ENCODE measurements at places on chromosomes 3 and 15.

DNA sequence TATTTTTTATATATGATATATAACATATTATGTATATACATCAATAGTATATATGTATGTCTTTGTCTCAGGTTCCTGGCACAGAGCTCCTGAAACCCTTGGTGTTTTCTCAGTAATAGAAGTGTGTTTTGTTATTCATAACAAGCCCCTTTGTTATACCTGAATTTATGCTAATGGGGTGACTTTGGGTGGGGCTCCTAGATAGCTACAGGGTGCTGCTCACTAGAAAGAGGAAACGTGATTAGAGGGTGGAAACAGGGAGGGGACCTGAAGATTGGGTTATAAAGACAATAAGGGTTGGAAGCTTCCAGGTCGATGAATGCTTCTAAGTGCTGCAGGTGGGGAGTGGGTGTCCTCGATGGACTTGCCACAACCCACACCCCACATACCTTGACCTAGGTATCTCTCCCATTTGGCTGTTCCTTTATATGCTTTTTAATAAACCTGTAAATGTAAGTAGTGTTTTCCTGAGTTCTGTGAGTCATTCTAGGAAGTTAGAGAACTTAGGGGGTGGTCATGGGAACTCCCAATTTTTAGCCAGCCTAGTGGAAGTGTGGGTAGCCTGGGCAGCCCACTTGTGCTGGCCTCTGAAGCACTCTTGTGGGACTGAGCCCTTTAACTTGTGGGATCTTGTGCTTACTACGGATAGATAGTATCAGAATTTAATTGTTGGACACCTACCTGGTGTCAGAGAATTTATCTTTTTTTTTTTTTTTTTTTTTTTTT is 36.9 kb upstream of the C15orf39 start:
- H3K4me1 ChIP-seq: peaks cover 11% of the 10 kb centered on the region
- no peaks in the 10 kb centered on the region for H3K36me3 ChIP-seq
- no peak overlapping the region for H3K27ac ChIP-seq
- no peaks in the 10 kb centered on the region for H3K27me3 ChIP-seq

DNA sequence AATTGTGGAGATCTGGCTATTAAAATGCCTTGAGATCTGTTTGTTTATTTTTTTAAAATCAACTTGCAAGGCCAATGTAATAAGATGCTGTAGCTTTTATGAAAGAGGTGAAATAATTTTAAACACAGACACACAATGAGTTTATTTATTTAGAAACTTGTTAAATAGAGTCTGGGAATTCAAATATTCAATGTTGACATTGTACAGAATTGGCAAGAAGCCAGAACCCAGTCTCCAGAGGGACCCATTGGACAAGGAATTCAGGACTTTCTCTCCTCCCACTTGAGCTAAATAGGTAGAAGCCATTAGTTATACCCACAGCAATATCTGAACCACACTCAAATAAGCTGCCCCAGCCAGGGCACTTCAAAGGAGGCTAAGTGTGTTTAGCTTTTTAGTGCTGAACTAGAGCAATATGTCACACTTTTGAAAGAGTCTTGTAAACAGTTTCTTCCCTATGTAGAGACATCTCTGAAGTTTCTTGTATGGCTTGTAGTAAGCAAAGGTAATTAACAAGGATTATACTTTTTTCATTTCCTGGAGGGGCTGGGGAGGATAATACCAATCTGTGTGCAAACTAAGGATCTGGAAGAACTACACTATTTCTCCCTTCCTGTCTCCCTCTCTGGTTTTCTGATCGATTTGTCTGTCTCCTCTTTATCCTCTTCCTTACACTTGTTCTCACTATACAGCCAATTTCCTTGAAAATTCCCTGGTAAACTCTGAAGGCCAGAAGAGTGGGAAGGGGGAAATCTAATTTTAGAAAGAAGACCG is 6.0 kb downstream of the MECOM start:
- DNase-seq: no peak
- no peak overlapping the region for H3K27ac ChIP-seq
- no peak overlapping the region for H3K4me3 ChIP-seq

GRCh38 chr3:32438596-32439344 is 47.1 kb downstream of the CMTM7 start:
- DNase-seq: peak; percentile 61
- H3K4me1 ChIP-seq: peaks cover 86% of the 10 kb centered on the region
- H3K4me3 ChIP-seq: peak overlapping the region; percentile 1
- peak overlapping the region; percentile 89 for H3K27ac ChIP-seq

- no peaks in the 10 kb centered on the region for H3K4me1 ChIP-seq
- no peak overlapping the region for H3K4me3 ChIP-seq
- no peaks in the 10 kb centered on the region for H3K27me3 ChIP-seq
- no peak overlapping the region for H3K27ac ChIP-seq
- H3K36me3 ChIP-seq: no peaks in the 10 kb centered on the region
- DNase-seq: no peak
These were observed 36.2 kb downstream of the LEKR1 start for GRCh38 chr3:156862338-156862737.

- no peak overlapping the region for H3K27ac ChIP-seq
- DNase-seq: no peak
- H3K27me3 ChIP-seq: peaks cover 5% of the 10 kb centered on the region
- H3K4me3 ChIP-seq: no peak overlapping the region
- H3K4me1 ChIP-seq: no peaks in the 10 kb centered on the region
These were observed 139.0 kb upstream of the NECTIN3 start for GRCh38 chr3:110932567-110932966.

DNA sequence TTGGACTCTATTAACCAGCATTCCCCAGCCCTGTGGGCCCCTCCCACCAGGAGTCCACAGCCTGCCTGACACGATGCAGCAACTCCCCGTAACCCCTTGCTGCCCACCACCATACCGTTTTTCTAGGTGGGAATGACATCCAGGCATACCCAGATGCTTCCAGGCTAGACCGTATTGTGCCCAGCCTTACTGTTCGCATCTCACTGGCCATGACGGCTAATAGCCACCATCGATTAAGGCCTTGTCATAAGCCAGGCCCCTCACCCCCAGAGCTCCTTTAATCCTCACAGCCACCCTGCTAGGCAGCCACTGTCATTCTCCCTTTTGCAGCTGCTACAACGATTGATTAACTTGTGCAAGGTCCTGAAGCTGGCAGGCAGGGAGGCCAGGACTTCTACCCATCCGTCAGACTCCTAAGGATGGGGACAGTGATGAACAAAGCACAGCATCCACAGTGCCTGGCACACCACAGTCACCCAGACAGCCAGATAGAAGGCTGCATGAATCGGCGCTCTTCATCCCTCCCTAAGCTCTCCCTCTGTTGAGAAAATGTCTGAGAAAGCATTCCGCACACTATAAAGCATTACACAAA is 60.0 kb upstream of the FLNB start:
- H3K4me3 ChIP-seq: no peak overlapping the region
- no peak overlapping the region for H3K27ac ChIP-seq
- no peaks in the 10 kb centered on the region for H3K27me3 ChIP-seq
- H3K4me1 ChIP-seq: peaks cover 1% of the 10 kb centered on the region

GRCh38 chr3:60752809-60753208 is 498.4 kb downstream of the FHIT start:
- no peak for DNase-seq
- no peak overlapping the region for H3K27ac ChIP-seq
- H3K4me1 ChIP-seq: no peaks in the 10 kb centered on the region
- no peaks in the 10 kb centered on the region for H3K27me3 ChIP-seq
- no peak overlapping the region for H3K4me3 ChIP-seq

GRCh38 chr3:187197335-187197649 is at the start of gene RTP1:
TSS of gene RTP1 (plus strand) at chr3:187197486. CDS start at chr3:187197516, 30 bp downstream.
- DNase-seq: no peak
- H3K27ac ChIP-seq: no peak within 1 kb of the TSS
- no peaks in the 10 kb centered on the region for H3K4me1 ChIP-seq
- H3K4me3 ChIP-seq: no peak within 1 kb of the TSS
- H3K36me3 ChIP-seq: no peaks in the 10 kb centered on the region
- peaks cover 9% of the 10 kb centered on the region for H3K27me3 ChIP-seq

GRCh38 chr3:151423091-151423490 is 37.8 kb downstream of the IGSF10 start:
- no peaks in the 10 kb centered on the region for H3K36me3 ChIP-seq
- H3K4me3 ChIP-seq: no peak overlapping the region
- H3K27ac ChIP-seq: no peak overlapping the region
- no peak for DNase-seq
- H3K4me1 ChIP-seq: no peaks in the 10 kb centered on the region

DNA sequence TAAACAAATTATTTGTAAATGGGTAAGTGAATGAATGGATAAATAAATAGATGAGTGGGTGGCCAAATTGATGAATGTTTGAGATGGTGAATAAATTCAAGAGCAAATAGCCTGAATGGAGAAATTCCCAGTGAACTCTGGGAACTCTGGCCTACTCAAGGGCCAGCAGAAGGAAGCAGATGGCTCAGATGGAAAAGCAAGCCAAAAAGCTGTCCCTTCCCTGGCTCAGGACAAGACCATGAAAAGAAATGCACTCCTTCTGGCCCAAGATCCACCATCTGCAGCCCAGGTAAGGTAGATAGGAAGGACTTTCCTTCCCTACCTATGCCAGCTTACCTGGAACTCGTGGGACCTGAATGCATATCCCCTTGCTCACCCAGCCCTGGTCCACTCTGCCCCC is 37.6 kb upstream of the CLDN18 start:
- H3K4me1 ChIP-seq: no peaks in the 10 kb centered on the region
- no peak for DNase-seq
- H3K27me3 ChIP-seq: peaks cover 16% of the 10 kb centered on the region

DNA sequence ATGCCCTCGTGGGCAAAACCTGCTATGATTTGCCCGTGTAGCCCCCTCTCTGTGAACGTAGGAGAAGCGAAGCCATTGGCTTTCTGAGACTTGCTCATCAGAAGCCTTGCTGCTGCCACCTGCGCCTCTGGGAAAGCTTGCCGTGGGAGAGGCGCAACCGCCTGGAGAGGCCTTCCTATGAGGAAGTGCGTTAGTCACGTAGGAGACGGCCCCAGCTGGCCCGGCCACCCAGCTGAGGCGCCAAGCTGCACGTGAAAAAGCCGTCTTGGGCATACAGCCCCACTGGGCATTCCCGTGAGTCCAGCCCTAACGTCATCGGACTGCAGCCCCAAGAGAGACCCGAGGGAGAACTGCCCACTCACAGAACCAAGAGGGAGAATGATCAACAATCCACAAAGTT is 49.1 kb upstream of the TJP1 start:
- H3K4me1 ChIP-seq: no peaks in the 10 kb centered on the region
- no peak overlapping the region for H3K27ac ChIP-seq
- no peak overlapping the region for H3K4me3 ChIP-seq
- H3K27me3 ChIP-seq: peaks cover 15% of the 10 kb centered on the region

GRCh38 chr3:127748754-127749327 is 73.5 kb downstream of the MGLL start:
- H3K4me3 ChIP-seq: no peak overlapping the region
- DNase-seq: no peak
- peaks cover 6% of the 10 kb centered on the region for H3K27me3 ChIP-seq
- H3K36me3 ChIP-seq: no peaks in the 10 kb centered on the region

DNA sequence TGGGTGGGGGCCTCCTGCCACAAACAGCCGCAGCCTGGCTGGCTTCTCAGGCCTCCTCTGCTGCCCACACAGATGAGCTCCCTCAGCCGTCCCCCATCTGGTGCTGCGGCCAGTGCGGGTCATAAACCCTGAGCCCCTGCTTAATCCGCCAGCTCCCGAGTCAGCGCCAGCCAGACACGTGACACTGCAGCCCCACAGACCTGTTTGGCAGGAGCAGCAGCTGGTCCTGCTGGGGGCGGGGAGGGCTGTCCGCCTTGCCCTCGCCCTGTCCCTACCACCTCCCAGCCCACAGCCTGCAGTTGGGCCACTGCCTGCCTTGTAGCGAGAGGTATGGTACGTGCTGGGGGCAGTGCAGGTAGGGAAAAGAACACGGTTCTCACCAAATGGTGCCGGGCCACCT is 86.2 kb downstream of the IQSEC1 start:
- H3K4me1 ChIP-seq: peaks cover 36% of the 10 kb centered on the region
- H3K4me3 ChIP-seq: no peak overlapping the region
- no peak overlapping the region for H3K27ac ChIP-seq
- peaks cover 3% of the 10 kb centered on the region for H3K36me3 ChIP-seq

- H3K36me3 ChIP-seq: no peaks in the 10 kb centered on the region
- no peak overlapping the region for H3K4me3 ChIP-seq
- DNase-seq: no peak
- H3K27ac ChIP-seq: no peak overlapping the region
- no peaks in the 10 kb centered on the region for H3K4me1 ChIP-seq
These were observed 6.9 kb downstream of the ADAMTS7 start for GRCh38 chr15:78804391-78804792.

- no peaks in the 10 kb centered on the region for H3K4me1 ChIP-seq
- no peak overlapping the region for H3K4me3 ChIP-seq
- H3K36me3 ChIP-seq: no peaks in the 10 kb centered on the region
- no peak overlapping the region for H3K27ac ChIP-seq
These were observed 50.1 kb downstream of the B3GALNT1 start for GRCh38 chr3:161054860-161055604.

DNA sequence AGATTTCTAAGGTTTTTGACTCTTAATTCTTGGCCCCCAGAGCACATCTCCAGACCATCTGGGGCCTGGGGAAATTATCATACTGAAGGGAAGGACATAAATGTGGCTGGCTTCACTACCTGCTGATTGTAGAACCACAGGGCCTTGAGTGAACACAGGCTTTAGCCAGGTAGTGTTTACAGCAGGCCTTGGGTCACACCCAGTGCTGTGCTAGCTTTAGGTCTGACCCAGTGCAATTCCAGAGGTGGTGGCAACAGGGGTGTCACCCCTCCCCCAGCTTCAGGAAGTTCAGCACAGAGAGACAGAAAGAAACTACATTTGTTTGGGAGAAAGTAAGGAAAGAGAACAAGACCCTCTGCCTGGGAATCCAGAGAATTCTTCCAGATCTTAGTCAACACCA is 24.1 kb downstream of the PDCD10 start:
- no peak overlapping the region for H3K27ac ChIP-seq
- H3K4me3 ChIP-seq: no peak overlapping the region
- H3K4me1 ChIP-seq: peaks cover 51% of the 10 kb centered on the region
- DNase-seq: no peak
- H3K27me3 ChIP-seq: no peaks in the 10 kb centered on the region

- H3K36me3 ChIP-seq: peaks cover 6% of the 10 kb centered on the region
- H3K4me3 ChIP-seq: no peak overlapping the region
- H3K4me1 ChIP-seq: peaks cover 69% of the 10 kb centered on the region
- no peaks in the 10 kb centered on the region for H3K27me3 ChIP-seq
These were observed 49.5 kb downstream of the APBA2 start for GRCh38 chr15:28935316-28935715.

DNA sequence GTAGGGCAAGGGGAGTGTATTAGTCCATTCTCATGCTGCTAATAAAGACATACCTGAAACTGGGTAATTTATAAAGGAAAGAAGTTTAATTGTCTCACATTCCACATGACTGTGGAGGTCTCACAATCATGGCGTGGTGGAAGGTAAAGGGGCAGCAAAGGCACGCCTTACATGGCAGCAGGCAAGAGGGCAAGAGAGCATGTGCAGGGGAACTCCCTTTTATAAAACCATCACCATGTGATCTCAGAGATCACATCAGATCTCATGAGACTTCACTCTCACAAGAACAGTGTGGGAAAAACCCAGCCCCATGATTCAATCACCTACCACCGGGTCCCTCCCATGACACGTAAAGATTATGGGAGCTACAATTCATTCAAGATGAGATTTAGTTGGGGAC is 41.4 kb downstream of the SUMF1 start:
- H3K36me3 ChIP-seq: peaks cover 4% of the 10 kb centered on the region
- H3K27me3 ChIP-seq: no peaks in the 10 kb centered on the region
- H3K27ac ChIP-seq: peak overlapping the region; percentile 82
- H3K4me1 ChIP-seq: peaks cover 38% of the 10 kb centered on the region

- H3K36me3 ChIP-seq: no peaks in the 10 kb centered on the region
- DNase-seq: no peak
- H3K4me1 ChIP-seq: no peaks in the 10 kb centered on the region
- H3K4me3 ChIP-seq: no peak overlapping the region
- no peak overlapping the region for H3K27ac ChIP-seq
These were observed 44.4 kb downstream of the SPSB4 start for GRCh38 chr3:141095546-141095937.
